ENCODE measurements at places on chromosomes 12 and 14. TPM values are rescaled to one million over a fixed set of nuclear protein-coding genes. Genes with fewer than 3 reads are reported as not detected.

- DNase-seq: no peak
These were observed 387.9 kb downstream of the TMEM117 start for GRCh38 chr12:44223736-44224135.

GRCh38 chr12:120055231-120056000 is 61.1 kb downstream of the RAB35 start:
- no peak for DNase-seq

Gene DRAM1
- 168 TPM for polyA plus RNA-seq

Gene ZDHHC17
- polyA plus RNA-seq: 51.1 TPM

- no peak for DNase-seq
These were observed 168.1 kb upstream of the PARP11 start for GRCh38 chr12:4041187-4041885.

DNA sequence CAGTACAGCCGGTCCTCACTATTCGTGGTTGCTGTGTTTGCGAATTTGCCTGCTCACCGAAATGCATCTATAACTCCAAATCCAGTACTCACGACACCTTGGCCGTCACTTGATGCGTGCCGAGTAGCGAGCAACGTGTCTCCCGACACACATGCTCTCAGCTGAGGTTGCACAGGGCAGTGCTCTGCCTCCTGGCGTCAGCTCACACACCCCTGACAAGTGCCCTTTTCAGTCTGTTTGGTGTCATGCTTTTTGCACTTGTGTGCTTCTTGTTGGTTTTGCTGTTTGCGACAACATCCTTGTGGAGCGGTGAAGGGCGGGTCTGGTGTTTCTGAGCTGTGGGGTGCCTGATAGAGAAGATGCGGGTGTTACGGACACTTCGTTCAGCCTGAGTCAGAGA is 110.4 kb upstream of the RFLNA start:
- DNase-seq: no peak

Gene NID2
- 279 TPM for polyA plus RNA-seq
